Erythroblast (primary cell): ENCODE measurements at places on chromosomes 1 and 21.

DNA sequence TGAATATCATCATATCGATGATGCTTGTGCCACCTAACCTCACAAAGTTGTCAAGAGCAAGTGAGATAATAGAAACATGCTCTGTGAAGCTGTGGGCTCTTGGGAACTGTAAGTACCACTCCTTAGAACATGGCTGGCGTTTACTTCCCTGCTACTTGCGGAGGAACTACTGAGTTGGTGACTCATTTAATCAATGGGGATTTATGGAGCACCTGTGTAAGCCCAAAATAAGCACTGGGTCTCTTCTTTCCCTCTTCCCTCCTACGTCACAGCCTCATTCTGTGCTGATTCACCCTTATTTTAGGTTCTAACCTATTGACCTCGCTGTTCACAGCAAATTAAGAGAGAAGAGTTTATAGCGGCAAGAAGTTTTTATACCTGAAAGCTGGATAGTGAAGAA, 52.9 kb downstream of the PRDM2 start:
- no peak for DNase-seq

- DNase-seq = no peak
Observed at GRCh38 chr21:39750670-39751069, 5.7 kb downstream of the IGSF5 start.

GRCh38 chr1:200889571-200889970, 5.1 kb upstream of the INAVA start:
- DNase-seq = no peak

GRCh38 chr1:240004086-240004749, 87.5 kb upstream of the FMN2 start:
- peak; percentile 6 for DNase-seq

GRCh38 chr1:89978755-89979154, 16.2 kb upstream of the ZNF326 start:
- no peak for DNase-seq

- peak; percentile 6 for DNase-seq
Observed at GRCh38 chr1:240189386-240189989, 97.8 kb downstream of the FMN2 start.

DNA sequence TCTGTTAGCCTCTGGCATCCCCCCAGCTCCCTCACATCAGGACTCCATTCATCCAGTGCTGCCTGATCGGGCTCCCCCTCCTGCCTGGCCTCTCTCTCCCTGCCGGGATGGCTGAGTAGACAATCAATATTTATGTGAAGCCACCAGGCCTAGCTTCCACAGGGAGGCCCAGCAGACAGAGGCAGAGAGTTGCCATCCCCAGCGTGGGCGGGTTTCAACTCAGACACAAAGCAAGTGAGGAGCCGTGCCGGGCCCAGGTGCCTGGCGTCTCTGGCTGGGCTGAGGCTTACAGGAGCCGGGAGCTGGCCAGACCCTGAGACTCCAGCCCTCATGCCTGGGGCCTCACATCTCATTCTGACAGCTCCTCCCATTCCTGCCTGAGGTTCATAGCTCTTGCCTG, 34.5 kb upstream of the ATP2B4 start:
- DNase-seq = no peak

GRCh38 chr1:165914136-165914798, 86.9 kb downstream of the UCK2 start:
- DNase-seq = peak; percentile 77

DNA sequence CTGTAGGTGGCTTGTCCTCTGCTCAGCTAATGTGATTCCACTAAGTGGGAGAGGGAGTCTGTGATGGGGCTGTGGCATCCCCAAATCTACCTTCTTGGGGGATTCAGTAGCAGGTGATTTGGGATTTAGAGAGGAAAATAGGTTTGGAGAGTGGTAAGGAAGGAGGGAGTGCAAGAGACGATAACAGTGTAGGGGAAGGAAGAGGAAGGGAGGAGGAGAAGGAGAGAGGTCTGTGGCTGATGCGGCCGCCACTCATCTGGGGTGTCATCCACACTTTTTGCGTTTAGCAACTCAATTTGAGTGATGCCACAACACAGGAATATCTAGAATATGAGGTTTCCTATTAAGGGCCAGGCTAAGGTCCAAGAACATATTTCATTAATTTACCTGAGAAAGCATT, 23.8 kb upstream of the PCP4 start:
- no peak for DNase-seq

GRCh38 chr1:169124459-169124858, 18.0 kb downstream of the ATP1B1 start:
- DNase-seq = no peak

GRCh38 chr1:22428672-22429071, 23.0 kb upstream of the ZBTB40 start:
- DNase-seq = no peak

- peak; percentile 16 for DNase-seq
Observed at GRCh38 chr1:36300526-36300925, 5.6 kb upstream of the SH3D21 start.

DNA sequence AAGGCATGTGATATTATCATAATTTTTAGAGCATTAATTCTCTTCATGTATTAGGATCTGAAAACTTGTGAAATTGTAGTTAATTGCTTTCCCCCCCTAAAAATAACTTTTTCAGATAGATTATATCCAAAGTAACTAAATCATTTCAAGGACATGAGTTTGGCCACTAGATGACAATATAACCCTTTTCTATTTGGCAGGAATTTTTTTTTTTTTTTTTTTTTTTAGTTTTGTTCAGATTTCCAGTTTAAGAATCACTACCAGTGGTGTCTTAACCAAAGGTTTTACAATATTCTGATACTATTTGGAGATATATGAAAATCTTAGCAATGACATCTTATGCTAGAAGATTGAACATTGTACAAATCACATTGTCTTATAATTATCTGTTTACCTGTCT, 370.8 kb downstream of the AMY1C start:
- no peak for DNase-seq
